Stimulated activated CD8-positive, alpha-beta memory T cell treated with anti-CD3 and anti-CD28 coated beads, Interleukin-2, amount 100 ng/mL, for 1 hour (primary cell): ENCODE measurements at places on chromosomes 4 and X.

- no peak for DNase-seq
Observed at GRCh38 chr4:179521952-179522351, 2079.7 kb upstream of the AGA start.

GRCh38 chrX:153571534-153571908 lies 27.4 kb downstream of the CCNQ start:
- DNase-seq = no peak

DNA sequence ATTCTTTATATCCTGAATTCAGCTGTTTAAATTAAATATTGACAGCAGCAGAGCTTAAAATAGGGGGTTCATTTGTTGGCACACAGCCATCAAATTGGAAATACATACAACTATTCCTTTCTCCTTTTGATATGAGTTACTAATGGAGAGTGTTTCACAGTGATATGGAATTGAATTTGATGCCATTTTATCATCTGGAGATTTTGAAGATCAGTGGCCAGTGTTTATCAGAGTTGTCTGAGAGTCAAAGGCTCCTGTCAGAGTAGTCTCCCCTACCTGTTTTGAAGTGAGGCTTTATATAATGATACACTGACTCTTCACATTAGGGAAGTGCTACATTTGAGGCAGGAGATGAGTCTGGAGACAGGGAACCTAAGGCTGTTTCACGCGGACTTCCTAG lies 1286.3 kb downstream of the TECRL start:
- DNase-seq = no peak

GRCh38 chr4:142861351-142861750 lies 15.2 kb upstream of the INPP4B start:
- no peak for DNase-seq

GRCh38 chr4:124279741-124280140 lies 432.8 kb downstream of the ANKRD50 start:
- DNase-seq = no peak

DNA sequence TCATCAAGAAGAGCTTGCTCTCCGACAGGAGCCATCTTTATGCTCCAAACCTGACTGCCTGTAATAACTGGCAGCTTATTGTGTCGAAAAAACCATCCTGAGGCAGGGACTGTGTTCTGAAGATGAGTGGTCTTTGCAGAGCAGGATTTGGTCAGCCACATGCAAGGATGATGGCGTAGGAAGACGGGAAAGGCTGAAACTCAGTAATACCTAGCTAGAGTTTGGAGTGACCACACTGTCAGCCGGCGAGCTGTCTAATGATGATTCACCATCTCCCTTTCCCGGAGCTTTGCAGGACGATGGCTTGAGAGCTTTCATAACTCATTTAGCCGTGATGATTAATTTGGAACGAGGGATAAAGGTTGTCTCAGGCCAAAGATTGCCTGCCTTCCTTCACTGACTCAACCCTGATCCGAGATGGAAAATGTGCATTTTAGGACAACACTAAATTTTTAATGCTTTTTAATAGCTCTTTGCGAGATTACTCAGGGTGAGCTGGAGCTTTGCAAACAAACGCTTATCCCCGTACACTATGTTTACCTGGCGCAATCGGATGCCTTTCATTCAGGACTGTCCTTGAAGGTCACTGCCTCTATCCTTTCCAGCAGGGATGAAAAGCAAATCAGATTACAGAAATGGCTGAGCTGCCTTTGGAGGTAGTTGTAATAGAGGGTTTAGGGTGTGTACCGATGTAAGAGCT lies 288.5 kb downstream of the ASMT start:
- no peak for DNase-seq

DNA sequence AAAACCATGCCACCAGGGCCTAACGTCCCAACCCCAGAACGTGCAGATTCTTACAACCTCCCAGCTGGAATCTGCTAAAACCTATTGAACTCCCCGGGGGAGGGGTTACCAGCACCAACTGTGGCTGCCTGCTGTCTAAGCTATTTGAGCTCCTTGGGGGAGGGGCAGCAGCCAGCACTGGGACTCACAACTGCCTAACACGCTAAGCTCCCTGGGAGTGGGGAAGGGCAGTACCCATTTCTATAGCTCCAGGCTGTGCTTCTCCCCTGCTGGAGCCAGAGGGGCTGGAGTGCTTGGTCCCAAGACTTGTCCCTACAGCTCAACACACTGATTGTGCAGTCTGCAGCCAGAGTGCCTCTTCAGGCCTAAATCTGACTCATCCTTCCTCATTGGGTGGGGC lies 459.8 kb upstream of the FGF16 start:
- DNase-seq = no peak

- no peak for DNase-seq
Observed at GRCh38 chrX:43976205-43976604, 3.0 kb upstream of the NDP start.

DNA sequence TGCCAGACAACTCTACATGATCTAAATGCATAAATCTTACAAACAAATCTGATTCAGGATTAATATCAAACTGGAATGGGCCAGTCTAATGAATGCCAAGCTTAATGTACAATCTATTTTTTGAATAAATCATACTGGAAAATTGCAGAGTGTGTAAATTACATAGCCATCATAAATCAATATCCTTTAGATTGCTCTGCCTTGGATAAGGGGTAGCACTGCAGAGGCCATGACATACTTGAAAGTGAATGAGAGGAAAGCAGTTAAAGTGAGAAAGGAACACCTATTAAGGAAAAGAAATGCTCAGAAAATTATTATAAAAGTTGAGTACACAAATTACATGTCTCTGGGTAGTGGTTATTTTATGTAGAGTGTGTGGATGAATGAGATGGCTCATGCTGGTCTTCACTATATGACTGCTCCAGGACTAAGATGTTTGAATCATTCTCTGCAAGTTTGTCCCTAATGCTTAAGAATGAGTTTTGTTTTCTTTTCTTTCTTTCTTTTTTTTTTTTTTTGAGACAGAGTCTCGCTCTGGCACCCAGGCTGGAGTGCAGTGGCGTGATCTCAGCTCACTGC lies 100.2 kb downstream of the ADGRL3 start:
- DNase-seq = no peak

GRCh38 chr4:77466430-77466829 lies 139.2 kb upstream of the CXCL13 start:
- no peak for DNase-seq

DNA sequence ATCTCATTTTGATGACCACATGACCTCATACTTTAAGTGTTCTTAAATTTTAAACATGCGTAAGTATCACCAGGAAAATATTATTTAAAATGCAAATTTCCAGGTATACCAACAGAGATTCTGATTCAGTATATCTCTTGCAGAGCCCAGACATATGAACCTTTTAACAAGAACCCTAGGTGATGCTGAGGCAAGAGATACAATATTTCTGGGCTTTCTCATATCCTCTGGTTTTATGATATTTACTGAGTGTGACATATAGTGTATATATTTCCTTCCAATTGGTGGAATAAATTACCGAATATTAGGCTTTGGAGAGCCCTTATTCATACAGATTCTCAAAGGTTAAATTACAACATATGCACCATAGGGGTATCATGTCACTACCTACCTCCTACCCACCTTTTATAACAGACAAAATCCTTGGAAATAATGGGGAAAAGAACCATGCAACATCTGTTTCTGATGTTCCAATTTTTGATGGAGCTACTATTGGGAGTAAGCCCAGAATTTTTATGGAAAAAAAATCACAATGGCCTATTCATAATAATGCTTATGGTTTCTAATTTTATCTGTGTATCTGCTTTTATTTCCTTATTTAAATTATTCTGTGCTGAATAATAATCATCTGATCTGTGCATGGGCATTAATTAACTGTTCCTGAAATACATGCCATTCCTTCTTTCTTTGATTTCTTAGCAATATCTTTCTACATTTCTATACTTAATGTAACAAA lies 27.1 kb downstream of the KCTD8 start:
- no peak for DNase-seq

GRCh38 chrX:119784747-119785446 lies 6.5 kb downstream of the RPL39 start:
- DNase-seq = peak; percentile 12

DNA sequence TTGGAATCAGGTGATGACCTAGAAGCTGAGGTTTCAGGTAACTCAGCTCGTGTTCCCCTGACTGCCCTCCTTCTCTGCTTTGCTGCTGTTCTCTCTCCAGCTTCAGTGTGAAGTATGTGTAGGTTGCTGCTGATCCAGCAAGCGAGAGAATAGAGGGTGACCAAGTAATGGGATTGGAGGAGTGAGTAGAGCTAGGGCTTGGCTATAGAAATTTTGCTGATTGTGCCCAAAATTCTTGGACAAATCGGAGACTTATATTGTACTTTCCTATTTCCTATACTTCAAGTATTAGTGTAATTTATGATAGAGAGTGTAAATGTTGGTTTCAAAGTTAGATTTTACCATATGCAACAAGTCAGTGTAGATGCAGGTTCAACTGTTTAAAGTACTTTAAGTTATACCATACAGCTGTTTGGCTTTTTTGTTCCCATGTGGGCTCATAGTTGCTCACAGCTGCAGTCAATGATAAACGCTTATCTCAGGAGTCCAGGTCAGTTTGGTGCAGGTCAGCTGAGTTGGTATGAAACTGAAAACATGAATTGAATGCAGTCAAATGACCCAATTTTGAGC lies 48.0 kb downstream of the RAPGEF2 start:
- no peak for DNase-seq

GRCh38 chrX:154840856-154841255 lies 6.4 kb upstream of the SMIM9 start:
- no peak for DNase-seq

DNA sequence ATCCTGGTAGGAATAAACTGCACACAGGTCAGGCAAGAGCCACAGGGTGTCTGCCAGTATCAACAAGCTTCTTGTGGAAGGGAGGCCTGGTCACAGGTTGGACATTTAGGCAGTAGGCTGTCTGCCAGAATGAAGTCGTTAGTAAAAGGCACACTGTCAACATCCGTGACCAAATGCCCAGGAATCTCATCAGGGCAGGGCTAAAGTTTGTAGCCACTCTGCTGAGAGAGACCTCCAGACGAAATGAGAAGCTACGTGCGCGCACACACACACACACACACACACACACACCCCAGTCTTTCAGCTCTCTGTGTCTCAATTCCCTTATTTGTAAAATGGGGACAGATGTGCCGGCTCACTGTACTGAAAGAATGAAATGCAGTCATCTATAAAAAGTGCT lies 408.7 kb upstream of the ZFP42 start:
- DNase-seq = no peak
